ENCODE measurements at places on chromosomes 12 and 14. TPM values are rescaled to one million over a fixed set of nuclear protein-coding genes. Genes with fewer than 3 reads are reported as not detected.

TAS2R46 gene
- 0.97 TPM for total RNA-seq

ZC2HC1C gene
- 3.1 TPM for total RNA-seq

RPL10L gene
- not detected for total RNA-seq

KRT77 gene
- not detected for total RNA-seq

TAS2R7 gene
- total RNA-seq, result not detected

DNA sequence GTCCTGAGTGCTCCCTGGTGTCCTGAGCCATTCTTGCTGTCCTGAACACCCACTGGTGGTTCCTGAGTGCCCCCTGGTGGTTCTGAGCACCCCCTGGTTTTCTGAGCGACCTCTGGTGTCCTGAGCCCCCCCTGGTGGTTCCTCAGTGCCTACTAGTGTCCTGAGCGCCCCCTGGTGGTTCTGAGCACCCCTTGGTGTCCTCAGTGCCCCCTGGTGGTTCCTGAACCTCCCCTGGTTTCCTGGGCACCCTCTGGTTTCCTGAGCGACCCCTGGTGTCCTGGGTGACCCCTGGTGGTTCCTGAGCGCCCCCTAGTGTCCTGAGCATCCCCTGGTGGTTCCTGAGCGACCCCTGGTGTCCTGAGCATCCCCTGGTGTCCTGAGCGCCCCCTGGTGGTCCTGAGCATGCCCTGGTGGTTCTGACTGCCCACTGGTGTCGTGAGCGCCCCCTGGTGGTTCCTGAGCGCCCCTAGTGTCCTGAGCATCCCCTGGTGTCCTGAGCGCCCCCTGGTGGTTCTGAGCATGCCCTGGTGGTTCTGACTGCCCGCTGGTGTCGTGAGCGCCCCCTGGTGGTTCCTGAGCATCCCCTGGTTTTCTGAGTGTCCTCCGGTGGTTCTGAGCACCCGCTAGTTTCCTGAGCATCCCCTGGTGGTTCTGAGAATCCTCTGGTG lies 473.1 kb downstream of the TMEM121 start:
- DNase-seq, result peak; percentile 90

DNA sequence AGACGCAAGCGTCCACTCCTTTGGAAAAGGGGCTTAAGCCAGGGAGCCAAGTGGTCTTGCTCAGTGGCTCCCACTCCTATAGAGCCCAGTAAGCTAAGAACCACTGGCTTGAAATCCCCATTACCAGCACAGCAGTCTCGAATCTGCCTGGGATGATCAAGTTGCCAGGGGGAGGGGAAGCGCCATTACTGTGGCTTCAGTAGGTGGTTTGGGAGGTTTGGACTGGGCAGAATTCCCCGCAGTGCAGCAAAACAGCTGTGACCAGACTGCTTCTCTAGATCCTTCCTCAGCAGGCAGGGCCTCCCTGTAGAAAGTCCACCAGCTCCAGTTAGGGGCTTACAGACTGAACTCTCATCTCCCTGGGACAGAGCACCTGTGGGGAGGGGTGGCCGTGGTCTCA lies 115.4 kb downstream of the TMEM117 start:
- no peak for DNase-seq

DNA sequence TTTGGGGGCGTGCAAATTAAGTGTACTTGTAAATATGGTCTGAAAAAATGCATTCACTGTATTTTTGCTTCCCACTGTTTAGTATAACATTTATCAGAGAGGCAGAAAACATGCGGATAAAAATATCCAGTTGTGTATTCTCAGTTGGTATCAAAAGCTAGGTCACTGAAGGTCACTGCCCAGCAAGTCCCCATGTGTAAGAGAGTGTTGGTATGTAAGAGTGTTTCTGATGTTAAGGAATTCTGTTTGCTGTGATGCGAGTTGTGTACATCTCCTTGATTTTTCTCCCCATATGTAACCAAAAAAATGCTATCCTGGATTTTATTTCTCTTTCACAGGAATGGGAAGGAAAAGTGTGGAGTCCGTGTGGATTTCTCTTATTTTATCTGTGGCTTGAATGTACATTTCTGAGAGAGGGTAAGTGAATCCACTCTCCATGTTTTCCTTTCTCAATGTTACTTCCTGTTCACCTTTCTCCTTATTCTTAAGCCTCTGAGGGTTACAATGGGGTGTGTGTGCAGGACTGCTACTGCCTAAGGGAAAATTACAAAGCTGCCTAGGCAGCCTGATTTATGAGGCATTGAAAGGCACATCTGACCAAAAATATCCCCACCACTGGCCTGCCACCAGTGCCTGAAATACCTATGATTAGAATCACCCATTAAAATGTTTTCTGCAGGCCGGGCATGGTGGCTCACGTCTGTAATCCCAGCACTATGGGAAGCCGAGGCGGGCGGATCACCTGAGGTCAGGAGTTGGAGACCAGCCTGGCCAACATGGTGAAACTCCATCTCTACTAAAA lies 97.9 kb upstream of the USP44 start:
- no peak for DNase-seq

- DNase-seq, result no peak
These were observed 38.3 kb upstream of the FRMD6 start for GRCh38 chr14:51613416-51613815.

GRCh38 chr12:84150201-84150600 lies 762.4 kb downstream of the SLC6A15 start:
- DNase-seq, result no peak

DNA sequence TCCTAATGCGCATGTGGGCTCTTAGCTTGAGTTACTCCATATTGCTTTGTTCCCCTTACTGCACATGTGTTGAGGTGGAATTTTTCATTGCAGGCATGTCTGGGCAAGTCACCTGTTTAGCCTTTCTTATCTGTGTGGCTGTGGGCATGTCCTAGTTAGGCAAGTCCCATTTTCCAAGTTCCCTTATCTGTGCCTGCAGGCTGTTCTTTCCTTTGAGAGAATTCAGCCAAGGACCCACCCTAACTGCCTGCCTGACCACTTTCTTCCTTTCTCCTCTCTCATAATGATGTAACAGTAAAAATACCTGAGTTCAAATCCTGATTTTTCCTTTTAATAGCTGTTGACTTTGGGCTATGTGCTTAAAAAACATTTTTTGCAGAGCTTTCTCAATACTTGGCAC lies 870.6 kb downstream of the NRXN3 start:
- no peak for DNase-seq

GRCh38 chr12:39574785-39575497 lies 44.7 kb downstream of the ABCD2 start:
- no peak for DNase-seq

DNA sequence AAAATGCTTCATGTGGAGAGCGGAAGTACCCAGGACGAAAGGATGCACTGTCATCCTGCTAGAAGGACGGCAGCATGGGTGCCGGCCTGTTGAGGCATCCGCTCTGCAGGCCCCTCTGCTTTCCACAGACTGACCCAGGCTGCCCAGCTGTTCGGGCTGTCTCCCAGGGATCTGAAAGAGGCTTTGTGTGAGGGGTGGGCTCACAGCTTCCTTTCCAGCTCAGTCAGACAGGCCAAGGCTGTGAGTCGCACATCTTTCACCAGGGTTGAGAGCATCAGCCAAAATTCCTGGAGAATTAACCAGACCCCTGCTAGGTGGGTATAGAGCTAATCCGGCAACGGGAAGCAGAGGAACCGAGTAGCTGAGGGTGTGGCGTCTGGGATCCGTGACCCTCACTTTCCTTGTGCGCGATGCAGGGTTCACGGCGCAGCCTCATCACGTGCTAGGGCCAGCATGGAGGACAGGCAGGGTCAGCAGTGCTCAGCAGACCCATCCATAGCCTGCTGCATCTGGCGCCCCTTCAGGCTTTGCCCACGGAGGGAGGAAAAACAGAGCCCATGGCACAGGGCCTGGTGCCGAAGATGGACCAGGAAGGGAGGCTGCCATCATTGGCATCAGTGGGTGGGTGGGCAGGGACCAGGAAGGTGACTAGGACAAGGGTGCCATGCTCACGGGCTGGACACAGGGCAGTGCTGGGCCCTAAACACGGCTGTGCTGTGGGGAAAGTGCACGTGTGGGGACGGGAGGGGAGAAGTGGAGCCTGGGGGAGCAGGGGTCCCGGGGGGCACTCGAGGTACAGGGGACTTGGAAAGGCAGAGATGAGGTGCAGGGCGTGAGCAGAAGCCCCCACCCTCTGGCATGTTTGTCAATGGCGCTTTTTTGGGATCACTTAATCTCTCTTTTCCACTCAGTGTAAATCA lies 9.2 kb upstream of the SIVA1 start:
- no peak for DNase-seq

DNA sequence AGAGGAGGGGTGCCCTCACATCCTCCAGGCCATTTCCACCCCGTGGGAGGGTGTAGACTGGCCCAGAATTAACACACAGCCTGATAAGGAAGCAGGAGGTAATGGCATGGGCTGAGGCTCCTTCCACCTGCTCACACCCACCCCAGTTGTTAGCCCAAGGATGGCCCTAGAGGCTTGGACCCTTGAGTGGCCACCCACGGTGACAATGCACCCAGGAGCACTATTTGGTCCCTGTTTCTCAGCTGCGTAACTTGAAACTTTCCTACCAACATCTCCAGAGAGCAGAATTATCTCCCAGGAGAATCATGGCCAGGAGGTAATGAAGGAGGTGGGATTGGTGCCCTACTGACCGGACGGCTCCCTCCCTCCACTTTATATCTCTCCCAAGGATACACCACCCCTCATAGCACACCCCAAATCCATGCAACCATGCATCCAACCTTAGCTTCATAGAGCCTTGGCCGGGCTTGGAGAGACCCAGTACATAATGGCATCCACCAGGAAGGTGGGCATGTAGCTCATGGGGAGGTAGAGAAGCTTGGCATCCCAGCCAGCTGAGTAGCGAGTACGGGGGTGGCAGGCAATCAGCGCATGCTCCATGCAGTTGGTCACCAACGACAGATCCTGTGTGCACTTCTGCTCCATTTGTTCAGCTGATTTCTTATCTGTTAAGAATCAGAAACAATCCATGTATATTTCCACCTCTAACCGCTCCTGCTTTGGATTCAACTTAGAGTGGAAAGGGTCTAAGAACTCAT lies 5.6 kb downstream of the RDH16 start:
- DNase-seq, result no peak

DNA sequence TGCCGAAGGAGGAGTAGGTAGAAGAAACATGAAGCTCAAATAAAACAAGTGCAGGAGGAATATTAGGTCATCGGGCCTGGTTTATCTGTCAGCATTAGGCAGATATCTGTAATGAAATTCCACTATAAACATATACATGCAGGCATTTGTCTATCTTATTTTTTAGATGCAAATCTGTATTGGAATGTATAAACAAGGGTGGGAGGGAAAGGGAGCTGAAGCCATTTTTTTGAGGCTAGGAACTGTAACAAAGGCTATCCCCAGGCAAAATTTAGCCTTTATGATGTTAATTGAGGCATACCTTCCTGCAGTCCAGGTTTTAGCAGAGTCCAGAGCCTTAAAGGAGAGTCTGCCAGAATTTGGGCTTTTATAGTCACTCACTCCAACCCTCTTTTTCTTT lies 72.5 kb downstream of the PHLDA1 start:
- no peak for DNase-seq

GRCh38 chr12:22518060-22518719 lies 26.2 kb downstream of the C2CD5 start:
- no peak for DNase-seq

- DNase-seq, result no peak
These were observed at the start of gene DLK1 for GRCh38 chr14:100726550-100727085. Gene DLK1 (plus strand): TSS chr14:100726892. CDS start chr14:100727069, 177 bp downstream.

GRCh38 chr12:58364389-58365086 lies 423.2 kb downstream of the ATP23 start:
- DNase-seq, result no peak

Data from activated CD4-positive, alpha-beta T cell treated with anti-CD3 and anti-CD28 coated beads, Interleukin-2, amount 10 ng/mL, durations not matched to agents 7 days and 5 days (primary cell).